ENCODE measurements at places on chromosomes 12 and 14.
A peak's percentile ranks its signal among the peaks of the same experiment; 100 is the strongest.

DNA sequence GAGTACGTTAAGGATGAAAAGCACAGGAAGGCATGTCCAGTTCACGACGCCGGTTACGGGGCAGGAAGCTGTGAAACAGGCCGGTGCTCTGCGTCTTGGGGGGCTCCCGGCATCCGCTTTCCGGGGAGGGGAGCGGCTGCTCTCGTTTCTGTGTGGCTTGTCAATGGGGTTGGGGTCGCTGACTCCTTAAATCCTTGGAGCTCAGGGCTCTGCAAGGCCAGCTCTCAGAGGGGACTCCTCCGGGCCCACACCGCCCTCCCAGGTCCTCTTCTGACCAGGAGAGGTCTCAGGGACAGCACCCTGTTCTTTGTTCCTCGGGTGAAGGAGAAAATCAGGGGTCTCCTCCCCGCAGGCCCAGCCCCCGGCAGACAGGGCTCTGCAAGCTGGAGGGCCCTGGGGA is 78.1 kb downstream of the GALNT9 start:
- DNase-seq = no peak

DNA sequence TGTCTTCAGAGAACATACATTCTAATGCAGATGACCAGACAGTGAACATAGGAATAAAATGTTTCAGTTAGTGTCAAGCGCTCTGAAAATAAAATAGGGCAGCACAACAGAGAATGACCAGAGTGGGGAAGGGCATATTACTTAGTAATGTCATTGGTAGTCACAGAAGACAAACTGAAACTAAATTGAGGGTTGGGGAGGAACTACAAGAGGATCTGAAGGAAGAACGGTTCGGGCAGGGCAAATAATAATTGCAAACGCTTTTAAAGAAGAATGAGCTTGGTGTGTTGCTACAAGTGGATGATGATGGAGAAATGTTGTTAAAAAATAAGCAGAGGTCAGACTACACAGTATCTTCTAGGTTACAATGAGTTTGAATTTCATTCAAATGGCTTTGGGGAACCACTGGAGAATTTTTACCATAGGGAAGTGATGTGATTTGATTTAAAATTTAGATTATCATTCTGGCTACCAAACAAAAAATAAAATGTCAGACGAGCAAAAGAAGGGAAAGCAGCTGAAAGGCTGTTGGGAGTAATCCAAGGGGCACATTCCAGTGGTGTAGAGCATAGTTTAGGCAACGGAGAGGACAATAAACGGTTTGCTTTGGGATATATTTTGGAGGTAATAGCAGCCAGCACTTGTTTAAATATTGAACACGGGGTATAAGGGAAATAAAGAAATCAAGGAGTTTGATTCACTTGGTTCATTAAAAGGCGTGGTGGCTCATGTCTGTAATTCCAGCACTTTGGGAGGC is 56.3 kb upstream of the SLC6A13 start:
- DNase-seq = no peak

DNA sequence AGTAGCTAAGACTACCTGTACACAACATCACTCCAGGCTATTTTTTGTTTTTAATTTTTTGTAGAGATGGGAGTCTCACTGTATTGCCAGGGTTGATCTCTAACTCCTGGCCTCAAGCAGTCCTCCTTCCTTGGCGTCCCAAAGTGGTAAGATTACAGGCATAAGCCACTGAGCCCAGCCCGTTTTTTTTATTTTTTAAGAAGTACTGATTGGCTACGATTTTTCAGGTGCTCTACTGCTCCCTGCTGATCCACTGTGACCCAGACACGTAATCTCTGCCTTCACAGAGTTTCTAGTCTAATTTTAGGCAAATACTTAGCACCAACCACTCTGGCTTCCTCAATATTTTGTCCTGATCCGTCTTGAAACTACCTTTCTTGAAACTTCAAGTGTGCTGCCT is 4.3 kb upstream of the STRN3 start:
- DNase-seq = no peak

- no peak for DNase-seq
Measured at GRCh38 chr12:120024193-120024592, 35.2 kb downstream of the BICDL1 start.

DNA sequence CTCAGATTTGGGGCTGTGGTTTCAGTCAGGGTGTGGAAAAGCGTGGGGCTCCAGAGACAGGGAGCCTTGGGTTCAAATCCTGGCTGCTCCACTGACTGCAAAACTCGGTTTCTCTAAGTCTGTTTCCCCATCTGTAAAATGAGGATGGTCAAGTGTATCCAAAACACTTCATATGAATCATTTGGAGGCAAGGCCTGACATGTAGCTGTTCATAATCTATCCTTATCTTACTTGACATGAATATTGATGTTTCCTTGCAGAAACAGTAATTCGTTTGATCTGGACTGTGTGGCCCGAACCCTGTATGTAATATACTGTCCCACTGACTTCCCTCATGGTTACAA is 1.5 kb upstream of the CCDC63 start:
- DNase-seq = no peak

DNA sequence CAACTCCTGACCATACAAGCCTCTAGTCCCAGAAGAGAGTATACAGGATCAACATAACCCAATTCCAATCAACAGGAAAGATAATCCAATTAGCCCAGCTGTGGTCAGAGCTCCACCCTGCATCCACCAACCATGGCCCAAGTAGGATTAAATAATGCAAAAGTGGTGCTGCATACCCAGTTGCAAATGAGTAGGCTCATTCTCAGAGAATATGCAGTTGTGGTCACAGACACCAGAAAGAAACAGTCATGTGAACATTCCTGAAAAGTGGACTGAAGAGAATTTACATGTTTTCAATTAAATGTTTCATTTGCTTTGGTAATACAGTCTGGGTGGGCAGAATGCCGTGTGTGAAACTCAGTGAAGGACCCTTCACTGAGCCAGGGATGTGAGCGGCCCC is 167.2 kb upstream of the BMP4 start:
- DNase-seq = no peak

- no peak for DNase-seq
Measured at GRCh38 chr14:42229976-42230375, 623.3 kb downstream of the LRFN5 start.

DNA sequence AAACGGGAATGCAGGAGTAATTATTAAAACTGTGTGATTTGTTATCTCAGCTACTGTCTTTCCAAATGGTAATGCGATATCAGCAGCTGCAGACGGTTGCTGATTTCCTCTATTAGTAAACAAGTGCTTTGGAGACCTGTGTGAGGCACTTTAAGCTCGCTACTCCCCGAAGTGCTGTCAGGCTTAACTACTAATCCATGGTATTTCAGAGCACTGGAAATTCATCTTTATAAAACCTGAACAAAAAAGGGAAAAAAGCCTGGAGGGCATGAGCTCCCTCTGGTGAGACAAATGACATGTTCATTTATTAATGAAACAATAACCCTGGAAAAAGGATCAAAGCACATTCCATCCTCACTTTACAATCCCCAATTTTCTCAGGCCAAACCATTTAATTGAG is 143.6 kb upstream of the OTX2 start:
- no peak for DNase-seq

GRCh38 chr14:53520078-53520928 is 367.2 kb upstream of the DDHD1 start:
- DNase-seq = no peak

- DNase-seq = no peak
Measured at GRCh38 chr12:61011767-61012423, 1248.3 kb upstream of the USP15 start.

GRCh38 chr12:47397664-47398281 is 308.1 kb downstream of the RPAP3 start:
- peak; percentile 64 for DNase-seq

DNA sequence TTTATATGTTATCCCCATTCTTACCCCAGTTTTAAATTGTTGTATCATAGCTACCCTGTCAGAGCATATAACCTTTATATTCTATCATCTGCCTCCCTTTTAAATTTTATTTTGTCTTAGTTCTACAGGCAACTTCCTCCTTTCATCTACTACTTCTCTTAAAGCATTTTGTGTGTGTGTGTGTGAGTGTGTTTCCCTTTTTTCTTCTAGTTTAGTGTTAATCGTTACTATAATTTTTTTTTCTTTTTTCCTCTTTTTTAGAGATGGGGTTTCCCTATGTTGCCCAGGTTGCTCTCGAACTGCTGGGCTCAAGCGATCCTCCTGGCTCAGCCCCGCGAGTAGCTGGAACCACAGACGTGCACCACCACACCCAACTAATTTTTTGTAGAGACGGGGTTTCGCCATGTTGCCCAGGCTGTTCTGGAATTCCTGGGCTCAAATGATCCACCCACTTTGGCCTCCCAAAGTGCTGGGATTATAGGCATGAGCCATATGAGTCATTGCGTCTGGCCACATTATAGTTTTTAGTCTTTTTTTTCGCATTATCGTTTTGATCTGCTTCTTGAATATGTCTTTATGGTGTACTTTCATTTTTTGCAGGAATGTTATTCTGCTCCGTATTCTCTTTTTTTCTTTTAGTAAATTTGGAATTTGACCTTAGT is 33.1 kb upstream of the FBXO34 start:
- DNase-seq = no peak

DNA sequence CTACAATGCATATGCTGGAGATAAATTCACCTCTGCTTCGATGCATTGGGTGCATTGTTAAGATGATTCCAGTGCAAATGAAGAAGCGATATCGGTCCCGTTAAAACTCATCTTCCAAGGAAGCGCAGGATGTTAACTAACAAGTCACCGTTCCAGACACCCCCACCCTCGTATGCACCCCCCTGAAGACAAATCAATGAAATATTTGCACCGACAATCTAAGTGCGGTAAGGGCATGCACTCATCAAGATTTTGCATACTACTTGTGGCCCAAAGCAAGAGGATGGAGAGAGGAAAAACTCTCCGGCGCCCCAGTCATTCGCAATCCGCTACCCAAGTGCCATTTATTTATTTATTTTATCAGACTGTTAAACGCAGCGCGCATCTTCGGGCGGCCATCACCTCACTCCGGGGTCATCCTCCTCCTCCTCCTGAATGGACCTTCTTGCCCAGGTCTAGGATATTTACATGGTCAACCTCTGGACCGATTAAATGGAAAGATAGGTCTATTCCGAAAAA is 1.2 kb downstream of the NOVA1 start:
- DNase-seq = no peak

- DNase-seq = no peak
Measured at GRCh38 chr12:102900389-102900788, 16.7 kb downstream of the PAH start.

- no peak for DNase-seq
Measured at GRCh38 chr14:94612174-94612573, at the start of gene SERPINA3. TSS of gene SERPINA3 (plus strand) at chr14:94612391. CDS start at chr14:94614442, 2,051 bp downstream.

- DNase-seq = no peak
Measured at GRCh38 chr14:38207736-38208617, at the start of gene SSTR1. TSS of gene SSTR1 (plus strand) at chr14:38207904. CDS start at chr14:38209390, 1,486 bp downstream.

- DNase-seq = no peak
Measured at GRCh38 chr12:89345376-89345775, 6.9 kb downstream of the DUSP6 start.

DNA sequence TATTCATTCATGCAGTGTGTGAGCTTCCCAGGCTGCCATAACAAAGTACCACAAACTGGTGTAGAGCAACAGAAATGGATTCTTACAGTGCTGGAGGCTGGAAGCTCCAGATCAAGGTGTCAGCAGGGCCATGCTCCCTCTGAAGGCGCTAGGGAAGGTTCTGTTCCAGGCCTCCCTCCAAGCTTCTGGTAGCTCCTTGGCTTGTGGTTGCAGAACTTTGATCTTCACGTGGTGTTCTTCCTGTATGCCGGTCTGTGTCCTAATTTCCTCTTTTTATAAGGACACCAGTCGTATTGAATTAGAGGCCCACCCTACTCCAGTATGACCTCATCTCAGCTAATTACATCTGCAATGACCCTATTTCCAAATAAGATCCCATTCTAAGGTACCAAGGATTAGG is 3.1 kb downstream of the OTUB2 start:
- DNase-seq = no peak

GRCh38 chr14:89466484-89466883 is 49.5 kb upstream of the FOXN3 start:
- no peak for DNase-seq

DNA sequence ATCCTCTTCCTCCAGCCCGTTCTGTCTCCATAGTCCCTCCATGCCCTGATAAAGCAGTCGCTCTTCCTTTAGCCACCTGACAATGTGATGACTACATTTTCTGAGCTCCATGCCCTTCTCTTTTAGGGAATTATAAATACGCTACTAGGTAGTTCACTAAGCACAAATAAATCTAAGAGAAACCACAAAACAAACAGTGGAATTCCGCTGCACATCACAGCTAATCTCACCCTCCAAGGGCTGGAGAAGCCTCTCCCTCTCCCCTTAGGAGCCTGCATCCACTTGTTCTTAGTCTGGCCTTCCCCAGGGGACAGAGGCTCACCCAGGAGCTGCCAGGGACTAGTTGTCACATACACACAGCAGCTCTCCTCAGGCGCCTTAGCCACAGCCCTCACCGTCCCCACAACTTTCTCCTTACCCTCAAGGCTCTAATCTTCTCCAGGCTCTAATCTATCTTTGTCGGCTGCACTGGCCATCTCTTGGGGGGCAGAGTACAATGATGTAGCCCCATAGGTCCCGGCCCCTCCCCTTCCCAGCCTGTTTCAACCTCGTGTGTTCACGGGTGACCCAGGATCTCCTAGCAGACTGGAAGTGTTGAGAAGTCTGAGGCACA is 55.9 kb upstream of the GPR68 start:
- no peak for DNase-seq

- DNase-seq = no peak
Measured at GRCh38 chr14:50530358-50530757, 2.0 kb downstream of the MAP4K5 start.

- DNase-seq = no peak
Measured at GRCh38 chr12:24632466-24632865, 316.4 kb downstream of the BCAT1 start.

- DNase-seq = no peak
Measured at GRCh38 chr14:22814941-22815713, at the start of gene SLC7A7. TSS of gene SLC7A7 (minus strand) at chr14:22815435. CDS start at chr14:22813398, 2,037 bp downstream.

GRCh38 chr14:50717811-50718210 is 49.7 kb upstream of the SAV1 start:
- DNase-seq = no peak

All from stimulated activated CD4-positive, alpha-beta T cell treated with anti-CD3 and anti-CD28 coated beads, Interleukin-15, amount 100 ng/mL, for 24 hours (primary cell).